ENCODE measurements at places on chromosomes 6 and 20. TPM values are rescaled to one million over a fixed set of nuclear protein-coding genes. Genes with fewer than 3 reads are reported as not detected.

TMEM151B gene
- total RNA-seq: not detected

FOXA2 gene
- not detected for total RNA-seq

FGD2 gene
- not detected for total RNA-seq

FKBP1A gene
- 39.3 TPM for total RNA-seq

LST1 gene
- total RNA-seq: not detected
